NCI-H1436 (cell line): ENCODE measurements at places on chromosomes 7 and 10.

DNA sequence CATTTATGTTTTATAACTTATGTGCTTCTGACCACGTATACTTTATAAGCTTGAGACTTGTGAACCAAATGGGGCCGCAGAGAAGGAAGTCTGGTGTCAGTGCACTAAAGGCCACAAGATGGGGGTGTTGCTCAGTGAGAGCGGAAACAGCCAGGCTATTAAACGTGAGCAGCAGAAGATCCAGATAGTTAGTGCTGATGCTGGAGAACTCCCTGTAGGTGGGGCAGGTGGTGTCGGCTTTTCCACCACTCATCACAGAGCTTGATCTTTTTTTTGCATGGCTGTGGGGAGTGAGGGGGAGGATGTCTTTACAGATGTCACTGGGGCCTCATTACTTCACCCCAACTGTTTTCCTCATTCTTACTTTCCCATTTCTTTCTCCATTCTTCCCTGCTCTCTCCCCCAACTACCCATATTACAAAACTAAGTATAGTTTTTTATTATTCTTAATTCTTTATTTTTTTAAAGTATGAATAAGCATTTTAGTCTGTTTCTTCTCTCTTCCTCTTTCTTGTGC lies 34.7 kb downstream of the ACADSB start:
- DNase-seq: peak; percentile 88

DNA sequence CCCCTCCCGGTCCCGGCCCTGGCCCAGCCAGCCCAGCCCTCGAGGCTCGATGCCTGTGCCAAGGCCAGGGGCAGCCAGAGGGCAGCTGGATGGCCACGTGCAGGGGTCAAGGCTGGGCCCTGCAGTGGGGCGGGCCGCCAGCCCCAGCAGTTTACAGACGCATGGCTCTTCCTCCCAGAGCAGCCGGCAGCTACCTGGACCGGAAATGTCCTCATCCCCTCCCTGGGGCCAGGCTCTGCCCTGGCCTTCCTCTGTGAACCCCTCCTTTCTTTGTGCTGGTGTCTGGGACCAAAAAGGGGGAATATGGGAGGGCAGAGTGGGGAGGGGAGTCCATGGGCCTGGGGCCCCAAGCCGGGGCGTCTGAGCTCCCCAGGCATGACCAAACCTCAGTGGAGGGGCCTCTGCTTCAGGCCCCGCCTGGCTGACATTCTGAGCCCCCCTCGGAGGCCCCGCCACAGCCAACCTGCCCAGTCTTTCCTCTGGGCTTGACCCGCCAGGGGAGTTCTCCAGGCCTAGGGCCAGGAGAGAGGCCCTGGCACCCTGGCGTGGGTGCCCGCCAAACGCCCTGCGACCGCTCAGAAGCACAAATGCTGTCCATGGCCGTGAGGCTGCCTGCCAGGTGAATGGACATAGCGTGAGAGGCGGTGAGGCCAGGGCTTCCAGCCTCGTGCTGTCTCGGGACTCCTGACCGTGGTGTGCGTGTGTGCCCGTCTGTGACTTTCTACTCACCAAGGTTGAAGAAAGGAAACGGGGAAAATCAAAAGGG lies 24.7 kb upstream of the AMZ1 start:
- no peak for DNase-seq

DNA sequence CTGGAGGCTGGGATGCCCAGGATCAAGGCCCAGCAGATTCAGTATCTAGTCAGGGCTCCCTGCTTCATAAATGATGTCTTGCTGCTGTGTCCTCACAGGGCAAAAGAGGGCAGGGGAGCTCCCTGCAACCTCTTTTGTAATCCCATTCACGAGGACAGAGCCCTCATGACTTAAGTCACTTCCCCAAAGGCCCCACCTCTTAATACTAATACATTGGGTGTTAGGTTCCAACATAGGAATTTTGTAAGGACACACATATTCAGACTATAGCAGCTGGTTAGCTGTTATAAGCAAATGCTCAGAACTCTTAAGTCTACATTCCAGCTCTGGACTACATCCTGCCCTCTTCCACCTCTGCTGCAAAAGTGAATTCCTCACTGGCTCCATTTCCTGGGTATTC lies 63.0 kb downstream of the VOPP1 start:
- DNase-seq: no peak

DNA sequence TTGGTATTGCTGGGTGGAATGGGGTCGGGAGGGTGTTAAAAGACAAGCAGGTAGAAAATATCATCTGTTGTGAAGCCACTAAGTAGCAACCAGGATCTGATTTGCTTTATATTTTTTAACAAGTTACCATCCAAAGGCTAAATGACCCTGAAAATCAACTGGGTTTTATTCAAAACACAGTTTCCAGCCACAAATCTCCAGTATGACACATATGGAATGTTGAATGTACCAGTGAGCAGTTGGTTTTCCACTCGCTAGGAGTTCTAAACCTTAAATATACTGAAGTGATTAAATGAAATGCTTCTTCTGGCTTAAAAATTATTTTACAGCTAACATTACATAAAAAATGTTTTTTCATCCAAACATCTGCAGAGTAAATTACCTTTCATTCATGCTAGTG lies 112.5 kb downstream of the PDE1C start:
- DNase-seq: no peak

GRCh38 chr10:50387732-50388073 lies 136.4 kb upstream of the ASAH2 start:
- no peak for DNase-seq
